ENCODE measurements at places on chromosomes 5 and 9. TPM values are rescaled to one million over a fixed set of nuclear protein-coding genes. Genes with fewer than 3 reads are reported as not detected.
A peak's percentile ranks its signal among the peaks of the same experiment; 100 is the strongest.

- no peaks in the 10 kb centered on the region for H3K4me1 ChIP-seq
- no peak overlapping the region for H3K27ac ChIP-seq
- H3K4me3 ChIP-seq, result no peak overlapping the region
- H3K36me3 ChIP-seq, result peaks cover 7% of the 10 kb centered on the region
- DNase-seq, result peak; percentile 27
These were observed 109.9 kb downstream of the EHMT1 start for GRCh38 chr9:137728444-137729311.

DNA sequence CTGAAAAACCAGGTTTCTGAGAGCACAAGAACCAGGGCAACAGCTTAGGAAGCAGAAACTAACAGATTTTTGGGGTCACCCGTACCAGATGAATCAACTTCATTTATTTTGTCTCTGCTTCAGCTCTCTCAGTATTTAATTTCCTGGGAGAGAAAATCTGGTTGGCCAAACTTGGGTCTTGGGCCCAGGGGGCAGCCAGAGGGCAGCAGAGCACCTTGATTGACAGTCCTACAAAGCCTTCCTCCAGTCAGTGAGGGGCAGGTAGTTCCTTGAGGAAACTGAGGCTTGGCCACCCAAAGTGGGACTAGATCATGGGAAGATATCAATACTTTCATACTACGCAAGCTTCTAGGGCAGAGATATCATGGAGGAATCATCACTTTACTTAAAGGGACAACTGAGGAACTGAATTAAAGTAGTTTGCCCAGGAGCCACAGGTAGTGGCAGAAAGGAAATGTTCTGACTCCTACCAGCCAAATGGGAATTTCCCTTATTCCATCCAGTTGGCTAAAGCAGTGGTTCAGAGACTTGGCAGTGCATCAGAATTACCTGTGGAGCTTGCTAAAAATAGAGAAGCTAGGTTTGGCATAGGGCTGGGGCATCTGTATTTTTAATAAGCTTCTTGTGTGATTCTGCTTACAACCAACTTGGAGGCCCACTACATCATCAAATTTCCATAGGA, 21.5 kb upstream of the ARHGAP26 start:
- no peak overlapping the region for H3K4me3 ChIP-seq
- H3K27ac ChIP-seq, result no peak overlapping the region
- no peaks in the 10 kb centered on the region for H3K27me3 ChIP-seq
- no peak for DNase-seq
- no peaks in the 10 kb centered on the region for H3K36me3 ChIP-seq

DNA sequence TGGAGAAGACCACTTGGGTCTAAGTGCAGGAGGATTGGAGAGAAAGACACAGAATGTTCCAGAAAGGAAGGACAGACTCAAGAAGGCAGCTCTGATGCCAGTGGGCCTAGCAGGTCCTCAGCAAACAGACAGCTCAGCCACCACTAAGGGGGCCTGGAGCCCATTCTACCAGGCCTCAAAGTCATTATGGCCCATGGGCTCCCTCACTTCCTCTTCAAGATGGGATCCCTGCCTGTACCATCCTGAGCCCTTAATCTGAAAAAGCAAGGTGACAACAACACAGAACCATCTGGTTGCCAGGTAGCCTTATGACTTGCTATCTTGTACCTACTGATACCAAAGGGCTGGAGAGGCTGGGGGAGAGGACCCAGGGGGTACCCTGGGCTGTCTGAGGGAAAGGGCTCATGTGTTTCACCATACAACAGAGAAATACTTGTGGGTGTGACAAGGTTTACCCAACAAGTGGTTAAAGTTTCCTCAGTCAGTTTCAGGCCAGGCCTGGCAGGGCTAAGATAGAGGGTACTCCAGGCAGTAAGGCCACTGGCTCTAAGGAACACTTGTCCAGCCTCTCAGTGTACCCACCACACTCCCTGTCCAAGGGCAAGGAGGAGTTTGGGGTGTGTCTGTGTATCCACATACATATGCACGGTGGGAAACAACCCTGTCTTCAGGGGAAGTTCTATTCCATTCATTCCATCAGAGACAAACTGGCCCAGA, 30.7 kb downstream of the TCF7 start:
- peaks cover 14% of the 10 kb centered on the region for H3K4me1 ChIP-seq
- H3K4me3 ChIP-seq, result no peak overlapping the region
- no peaks in the 10 kb centered on the region for H3K27me3 ChIP-seq
- peaks cover 26% of the 10 kb centered on the region for H3K36me3 ChIP-seq
- no peak for DNase-seq

- DNase-seq, result no peak
- peaks cover 10% of the 10 kb centered on the region for H3K4me1 ChIP-seq
- H3K4me3 ChIP-seq, result no peak overlapping the region
- H3K36me3 ChIP-seq, result no peaks in the 10 kb centered on the region
- no peaks in the 10 kb centered on the region for H3K27me3 ChIP-seq
These were observed 24.0 kb downstream of the GFPT2 start for GRCh38 chr5:180329138-180329435.

DNA sequence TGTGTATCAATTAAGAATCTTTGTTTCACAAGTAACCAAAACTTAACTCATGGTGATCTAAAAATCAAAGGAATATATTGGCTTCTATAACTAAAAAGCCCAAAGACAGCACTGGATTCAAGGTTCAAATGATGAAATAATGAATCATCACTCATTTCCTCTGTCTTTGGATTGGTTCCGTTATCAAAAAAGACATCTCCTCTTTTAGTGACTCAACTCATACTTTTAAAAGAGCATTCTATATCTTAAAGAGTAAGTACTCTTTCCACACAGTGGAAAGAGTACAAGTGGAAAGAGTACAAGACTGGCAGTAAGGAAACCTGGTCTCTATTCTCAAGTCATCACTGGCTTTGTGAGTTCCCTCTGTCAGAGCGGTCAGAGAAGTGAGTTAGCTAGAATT, 141.4 kb upstream of the NMUR2 start:
- DNase-seq, result no peak
- no peaks in the 10 kb centered on the region for H3K4me1 ChIP-seq
- no peaks in the 10 kb centered on the region for H3K36me3 ChIP-seq
- no peaks in the 10 kb centered on the region for H3K27me3 ChIP-seq

DNA sequence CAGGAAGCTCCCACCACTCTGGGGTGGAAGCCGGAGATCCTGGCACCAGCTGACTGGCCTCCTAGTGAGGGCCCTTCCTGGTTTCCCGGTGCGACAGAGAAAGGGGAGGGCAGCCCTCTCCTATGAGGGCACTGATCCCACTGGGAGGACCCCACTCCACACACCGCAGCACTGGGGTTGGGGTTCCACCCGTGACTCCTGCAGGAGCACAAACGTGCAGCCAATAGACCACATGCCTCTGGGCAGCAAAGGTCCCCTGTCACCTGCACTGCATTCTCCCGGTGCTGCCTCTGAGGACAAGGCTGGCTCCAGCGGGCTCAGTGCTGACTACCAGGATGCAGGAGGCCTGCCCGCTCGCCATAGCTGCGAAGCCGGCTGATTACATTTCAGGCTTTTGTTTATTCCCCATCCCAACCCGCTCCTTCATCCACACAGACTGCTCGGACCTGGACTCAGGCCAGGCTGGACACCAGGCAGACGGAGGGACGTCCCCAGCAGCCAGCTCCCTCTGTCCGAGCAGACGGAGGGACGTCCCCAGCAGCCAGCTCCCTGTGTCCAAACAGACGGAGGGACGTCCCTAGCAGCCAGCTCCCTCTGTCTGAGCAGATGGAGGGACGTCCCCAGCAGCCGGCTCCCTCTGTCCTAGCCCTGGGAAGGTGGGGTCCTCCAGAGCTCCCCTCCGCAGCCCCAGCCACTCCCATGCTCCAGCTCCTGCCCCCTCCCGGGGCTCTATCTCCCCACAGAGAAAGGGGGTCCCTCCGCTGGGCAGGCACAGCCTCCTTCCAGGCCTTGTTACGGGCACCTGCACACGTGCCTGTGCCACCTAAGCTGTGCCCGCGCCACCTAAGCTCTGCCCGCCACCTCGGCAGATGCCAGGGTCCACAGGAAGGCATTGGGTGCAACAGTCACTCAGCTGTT, 8.8 kb upstream of the CEP72 start:
- no peak for DNase-seq
- peaks cover 18% of the 10 kb centered on the region for H3K27me3 ChIP-seq
- no peak overlapping the region for H3K4me3 ChIP-seq

DNA sequence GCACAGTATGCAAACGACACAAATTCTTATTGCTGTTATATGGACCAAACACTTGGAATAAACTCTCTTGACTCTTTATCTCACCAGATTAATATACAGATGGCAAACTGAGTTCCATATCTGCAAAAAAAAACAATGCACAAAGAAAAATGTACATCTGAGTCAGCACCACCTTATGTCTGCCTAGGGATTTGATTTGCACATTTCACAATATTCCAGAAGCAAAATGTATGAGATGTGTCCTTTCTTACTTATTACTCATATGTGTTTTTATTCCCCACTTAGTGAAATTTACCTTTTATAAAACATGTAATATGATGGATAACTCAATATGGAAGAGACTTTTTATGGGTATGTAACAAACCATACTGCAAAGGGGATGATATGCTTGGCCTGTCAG, 236.9 kb downstream of the GLIS3 start:
- no peaks in the 10 kb centered on the region for H3K4me1 ChIP-seq
- peak; percentile 28 for DNase-seq
- no peak overlapping the region for H3K27ac ChIP-seq
- no peaks in the 10 kb centered on the region for H3K36me3 ChIP-seq

GRCh38 chr9:99399474-99399873, 177.4 kb downstream of the SEC61B start:
- no peak overlapping the region for H3K4me3 ChIP-seq
- no peaks in the 10 kb centered on the region for H3K36me3 ChIP-seq
- no peak for DNase-seq
- H3K27ac ChIP-seq, result peak overlapping the region; percentile 30
- H3K27me3 ChIP-seq, result no peaks in the 10 kb centered on the region

GRCh38 chr5:62152394-62153087, 153.5 kb upstream of the KIF2A start:
- H3K27me3 ChIP-seq, result no peaks in the 10 kb centered on the region
- H3K36me3 ChIP-seq, result no peaks in the 10 kb centered on the region
- DNase-seq, result no peak
- H3K27ac ChIP-seq, result no peak overlapping the region
- no peak overlapping the region for H3K4me3 ChIP-seq

GRCh38 chr5:167905919-167906853, 385.3 kb upstream of the WWC1 start:
- no peaks in the 10 kb centered on the region for H3K4me1 ChIP-seq
- no peaks in the 10 kb centered on the region for H3K36me3 ChIP-seq
- H3K27ac ChIP-seq, result no peak overlapping the region
- no peak overlapping the region for H3K4me3 ChIP-seq

DNA sequence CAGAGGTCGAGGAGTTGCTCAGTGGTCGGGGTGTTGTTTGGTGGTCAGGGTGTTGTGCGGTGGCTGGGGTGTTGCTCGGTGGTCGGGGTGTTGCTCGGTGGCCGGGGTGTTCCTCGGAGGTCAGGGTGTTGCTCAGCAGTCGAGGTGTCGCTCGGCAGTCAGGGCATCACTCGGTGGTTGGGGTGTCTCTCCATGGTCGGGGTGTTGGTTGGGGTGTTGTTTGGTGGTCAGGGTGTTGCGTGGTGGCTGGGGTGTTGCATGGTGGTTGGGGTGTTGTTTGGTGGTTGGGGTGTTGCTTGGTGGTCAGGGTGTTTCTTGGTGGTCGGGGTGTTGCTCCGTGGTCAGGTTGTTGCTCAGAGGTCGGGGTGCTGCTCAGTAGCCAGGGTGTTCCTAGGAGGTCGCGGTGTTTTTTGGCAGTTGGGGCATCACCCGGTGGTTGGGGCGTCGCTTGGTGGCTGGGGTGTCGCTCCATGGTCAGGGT, 11.0 kb upstream of the GPSM1 start:
- H3K36me3 ChIP-seq, result no peaks in the 10 kb centered on the region
- no peak for DNase-seq
- H3K4me1 ChIP-seq, result no peaks in the 10 kb centered on the region
- no peak overlapping the region for H3K4me3 ChIP-seq
- H3K27me3 ChIP-seq, result peaks cover under 1% of the 10 kb centered on the region
- H3K27ac ChIP-seq, result no peak overlapping the region

- H3K36me3 ChIP-seq, result no peaks in the 10 kb centered on the region
- no peaks in the 10 kb centered on the region for H3K27me3 ChIP-seq
- peak overlapping the region; percentile 6 for H3K4me3 ChIP-seq
These were observed 141.8 kb upstream of the MAST4 start for GRCh38 chr5:66454186-66455078.

DNA sequence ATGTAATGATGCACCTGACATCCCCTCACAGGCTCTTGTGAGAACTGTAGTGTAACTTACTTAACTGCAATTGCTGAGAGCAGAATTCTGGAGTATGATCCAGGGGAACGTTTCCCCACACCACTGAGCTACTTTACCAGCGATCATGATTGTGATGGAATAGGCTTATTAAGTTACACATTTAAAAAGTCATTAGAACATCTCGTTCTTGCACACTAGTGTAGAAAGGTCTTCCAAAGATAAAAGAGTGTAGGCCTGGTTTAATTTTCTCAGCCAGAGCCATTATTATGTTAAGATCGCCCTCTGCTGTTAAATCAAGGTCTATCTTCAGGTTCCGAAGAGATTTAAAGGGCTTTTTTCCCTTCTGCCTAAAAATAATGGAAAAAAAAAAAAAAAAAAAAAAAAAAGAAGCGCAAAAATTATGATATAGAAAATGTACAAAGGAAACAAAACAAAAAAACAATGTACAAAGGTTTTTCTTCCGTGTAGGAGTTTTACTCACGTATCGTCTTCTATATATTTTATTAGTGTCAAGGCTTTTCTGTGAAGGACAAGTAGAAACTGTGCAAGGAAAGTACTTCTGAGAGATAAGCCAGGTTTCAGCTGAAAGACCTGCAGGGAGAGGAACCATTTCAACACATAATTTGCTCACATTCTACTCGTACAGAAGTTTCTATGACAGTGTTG, 18.6 kb upstream of the MOB3B start:
- H3K27me3 ChIP-seq, result no peaks in the 10 kb centered on the region
- H3K36me3 ChIP-seq, result no peaks in the 10 kb centered on the region
- no peak overlapping the region for H3K4me3 ChIP-seq
- no peak overlapping the region for H3K27ac ChIP-seq

DNA sequence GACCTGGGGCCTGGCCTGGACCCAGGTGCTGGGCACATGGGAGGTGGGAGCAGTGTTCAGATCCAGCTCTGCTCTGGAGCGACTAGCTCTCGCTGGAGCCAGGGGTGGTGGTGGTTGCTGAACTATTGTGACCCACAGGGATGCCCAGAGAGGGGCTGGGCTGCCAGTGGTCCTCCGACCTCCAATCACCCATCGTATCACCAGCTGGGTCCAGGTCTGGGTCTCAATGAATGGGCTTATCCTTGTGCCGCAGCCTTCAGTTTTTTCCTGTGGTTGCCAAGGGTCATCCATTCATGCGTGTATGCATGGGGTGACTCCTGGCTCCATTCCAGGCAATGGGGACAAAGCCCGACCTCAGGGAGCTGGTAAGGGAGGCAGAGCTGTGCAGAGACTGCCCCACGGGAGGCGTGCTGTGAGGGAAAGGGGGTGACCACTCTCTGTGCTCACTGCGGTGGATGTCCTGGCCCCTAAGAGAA, 68.6 kb upstream of the RNF130 start:
- H3K36me3 ChIP-seq, result no peaks in the 10 kb centered on the region
- H3K4me3 ChIP-seq, result no peak overlapping the region
- no peaks in the 10 kb centered on the region for H3K27me3 ChIP-seq
- no peak overlapping the region for H3K27ac ChIP-seq
- H3K4me1 ChIP-seq, result no peaks in the 10 kb centered on the region

ECPAS gene
- 107 TPM for total RNA-seq

ANXA1 gene
- total RNA-seq, result 578 TPM

CCL28 gene
- total RNA-seq, result 2.8 TPM

PTGDS gene
- 89.9 TPM for total RNA-seq

PTGES gene
- 16.7 TPM for total RNA-seq

SLC6A18 gene
- total RNA-seq, result not detected

PCDH12 gene
- under 0.01 TPM for total RNA-seq

SPINK1 gene
- not detected for total RNA-seq

MSX2 gene
- 1.3 TPM for total RNA-seq

EPB41L4B gene
- total RNA-seq, result 1.5 TPM

SPOCK1 gene
- total RNA-seq, result 30.3 TPM

TRPM3 gene
- 0.50 TPM for total RNA-seq

TSSK1B gene
- 0.50 TPM for total RNA-seq
